NCI-H446 treated with DMSO at 0.1 percent for 48 hours (cell line): ENCODE measurements at places on chromosomes 2 and 18.

GRCh38 chr2:11056614-11057013 is 98.7 kb upstream of the SLC66A3 start:
- DNase-seq: peak; percentile 6

- no peak for DNase-seq
These were observed 228.9 kb downstream of the TMEM163 start for GRCh38 chr2:134489732-134490384.

- DNase-seq: no peak
These were observed 5.3 kb upstream of the REG1A start for GRCh38 chr2:79114797-79115494.

DNA sequence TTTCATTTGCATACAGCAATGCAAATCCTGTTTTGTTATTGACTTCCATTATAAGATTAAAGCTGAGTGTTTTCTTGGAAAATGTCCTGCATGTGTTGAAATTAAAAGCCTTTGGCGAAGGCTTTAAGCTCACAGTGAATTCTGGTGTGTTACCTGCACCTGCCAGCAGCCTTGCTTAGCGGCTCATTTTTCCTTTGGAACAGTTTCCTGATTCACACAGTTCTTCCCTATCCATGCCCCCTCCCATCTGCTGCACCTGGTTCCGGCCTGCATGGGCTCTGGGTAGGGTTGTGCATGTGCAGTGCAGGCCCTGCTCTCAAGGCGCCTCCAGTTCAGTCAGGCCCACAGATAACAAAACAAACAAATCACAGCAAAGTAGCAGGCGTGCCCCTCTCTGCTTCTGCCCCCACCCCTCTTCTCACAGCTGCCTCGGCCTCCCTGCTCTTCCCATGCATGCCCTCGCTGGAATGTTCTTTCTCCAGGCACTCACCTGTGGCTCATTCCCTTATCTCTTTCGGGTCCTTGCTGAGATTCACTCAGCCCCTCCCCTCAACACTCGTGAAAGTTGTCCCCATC is 15.8 kb downstream of the MTCL1 start:
- DNase-seq: no peak

DNA sequence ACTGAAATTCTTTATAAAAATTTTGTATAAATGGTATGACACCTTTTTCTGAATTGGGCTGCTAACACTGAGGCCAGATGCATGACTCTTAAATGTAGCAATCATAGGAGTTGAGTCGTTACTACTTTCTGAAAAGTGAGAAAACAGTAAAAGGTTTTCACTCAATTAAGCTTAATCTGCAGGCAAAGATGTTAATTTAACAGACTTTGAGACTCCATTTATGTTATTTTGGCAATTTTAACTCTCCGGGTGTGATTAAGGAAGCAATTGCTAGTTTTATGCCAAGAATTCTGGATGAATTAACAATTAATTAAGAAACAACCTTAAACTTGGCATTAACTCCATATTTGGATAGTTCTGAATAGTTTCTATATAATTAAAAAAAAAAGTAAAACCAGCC is 104.3 kb downstream of the AGPS start:
- peak; percentile 95 for DNase-seq

DNA sequence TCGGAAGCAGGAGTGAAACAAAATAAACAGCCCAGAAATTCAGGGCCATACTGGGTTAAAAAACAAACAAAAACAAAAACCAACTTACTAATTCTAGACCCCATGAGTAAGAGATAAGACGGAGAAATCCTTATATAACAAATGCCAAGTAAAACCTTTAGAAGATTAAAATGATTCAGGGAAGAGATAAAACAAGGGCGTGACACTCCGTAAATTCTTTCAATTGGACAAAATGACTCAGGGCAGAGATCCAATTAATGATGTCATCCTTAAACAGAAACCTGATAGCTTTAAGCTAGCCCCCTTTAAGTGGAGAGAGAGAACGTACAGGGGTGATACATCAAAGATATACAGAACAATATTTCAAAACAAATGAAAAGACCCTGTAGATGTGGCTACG is 317.4 kb downstream of the NBAS start:
- DNase-seq: no peak

- DNase-seq: no peak
These were observed 519.8 kb upstream of the MYT1L start for GRCh38 chr2:2850859-2851258.

DNA sequence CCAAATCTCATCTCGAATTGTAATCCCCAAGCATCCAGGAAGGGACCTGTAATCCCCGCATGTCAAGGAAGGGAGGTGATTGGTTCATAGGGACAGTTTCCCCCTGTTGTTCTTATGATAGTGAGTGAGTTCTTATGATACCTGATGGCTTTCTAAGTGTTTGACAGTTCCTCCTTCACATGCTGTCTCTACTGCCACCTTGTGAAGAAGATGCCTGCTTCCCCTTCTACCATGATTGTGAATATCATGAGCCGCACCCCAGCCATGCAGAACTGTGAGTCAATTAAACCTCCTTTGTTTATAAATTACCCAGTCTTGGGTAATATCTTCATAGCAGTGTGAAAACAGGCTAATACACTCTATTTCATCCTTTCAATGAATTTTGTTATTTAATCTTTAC is 446.7 kb downstream of the RNF144A start:
- no peak for DNase-seq

DNA sequence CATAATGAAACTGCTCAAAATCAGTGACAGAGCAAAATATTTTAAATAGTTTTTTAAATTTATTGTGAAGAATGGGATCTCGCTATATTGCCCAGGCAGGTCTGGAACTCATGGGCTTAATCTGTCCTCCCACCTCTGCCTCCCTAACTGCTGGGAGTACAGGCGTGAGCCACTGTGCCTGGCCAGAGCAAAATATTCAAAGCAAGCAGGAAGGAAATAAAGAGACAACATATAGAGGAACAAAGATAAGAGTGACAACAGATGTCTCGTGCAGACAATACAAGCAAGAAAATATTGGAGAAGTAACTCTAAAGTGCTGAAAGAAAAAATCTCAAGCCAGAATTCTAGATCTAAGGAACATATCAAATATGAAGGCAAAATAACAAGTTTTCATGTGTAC is 5.0 kb upstream of the SCLY start:
- no peak for DNase-seq

- no peak for DNase-seq
These were observed 69.1 kb downstream of the CCDC93 start for GRCh38 chr2:117944816-117945215.

GRCh38 chr18:23166891-23167541 is 31.7 kb downstream of the CABLES1 start:
- no peak for DNase-seq
